ENCODE measurements at places on chromosomes 6 and 20. TPM values are rescaled to one million over a fixed set of nuclear protein-coding genes. Genes with fewer than 3 reads are reported as not detected.

DNA sequence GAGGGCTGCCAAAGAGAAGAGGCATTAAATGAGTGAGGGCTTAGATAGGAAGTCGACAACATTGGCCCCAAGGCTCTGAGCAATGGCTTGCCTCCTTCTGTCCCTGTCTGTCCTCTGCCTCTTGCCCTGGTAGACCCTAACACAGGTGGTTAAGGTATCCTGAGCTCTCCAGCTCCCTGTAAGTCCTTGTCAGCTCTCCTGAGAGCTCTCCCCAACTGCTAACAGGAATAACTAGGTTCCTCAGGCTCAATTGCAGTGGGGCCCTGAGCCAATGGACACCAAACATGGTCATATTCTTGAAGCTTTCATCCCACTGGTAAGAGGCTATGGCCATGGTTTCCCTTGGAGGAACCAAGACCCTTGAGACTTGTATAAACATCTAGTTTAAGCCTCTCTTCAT, 5.0 kb upstream of the CPNE1 start:
- no peak for DNase-seq

Gene SLC16A10
- 8.1 TPM for total RNA-seq

Gene ANKEF1
- 10.9 TPM for total RNA-seq

- DNase-seq = no peak
Measured at GRCh38 chr6:16419636-16420336, 181.4 kb downstream of the GMPR start.

Gene HSD17B8
- 9.2 TPM for total RNA-seq

Gene SRMS
- not detected for total RNA-seq

Gene SLC17A1
- 0.49 TPM for total RNA-seq
